ENCODE measurements at places on chromosomes 4 and X.

- DNase-seq: no peak
Measured at GRCh38 chr4:121517241-121517640, 136.4 kb upstream of the QRFPR start.

- DNase-seq: no peak
Measured at GRCh38 chr4:77496457-77496856, 109.2 kb upstream of the CXCL13 start.

DNA sequence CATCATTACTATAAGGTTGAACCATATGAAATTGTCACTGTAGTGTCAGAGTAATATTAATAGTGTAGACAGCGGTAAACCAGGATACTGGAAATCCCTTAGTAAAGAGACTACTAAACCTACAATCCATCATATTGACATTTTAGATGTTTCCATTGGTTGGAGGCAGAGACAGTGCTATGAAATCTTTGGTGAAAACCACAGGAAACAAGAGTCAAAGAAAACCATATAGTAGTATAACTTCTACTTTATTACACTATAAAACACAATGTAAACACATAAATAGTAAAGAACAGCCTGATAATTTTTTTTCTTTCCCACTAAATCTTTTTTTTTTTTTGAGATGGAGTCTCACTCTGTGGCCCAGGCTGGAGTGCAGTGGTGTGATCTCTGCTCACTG is 15.9 kb downstream of the RELL1 start:
- no peak for DNase-seq

- DNase-seq: no peak
Measured at GRCh38 chrX:459611-460010, 72.9 kb upstream of the PPP2R3B start.

DNA sequence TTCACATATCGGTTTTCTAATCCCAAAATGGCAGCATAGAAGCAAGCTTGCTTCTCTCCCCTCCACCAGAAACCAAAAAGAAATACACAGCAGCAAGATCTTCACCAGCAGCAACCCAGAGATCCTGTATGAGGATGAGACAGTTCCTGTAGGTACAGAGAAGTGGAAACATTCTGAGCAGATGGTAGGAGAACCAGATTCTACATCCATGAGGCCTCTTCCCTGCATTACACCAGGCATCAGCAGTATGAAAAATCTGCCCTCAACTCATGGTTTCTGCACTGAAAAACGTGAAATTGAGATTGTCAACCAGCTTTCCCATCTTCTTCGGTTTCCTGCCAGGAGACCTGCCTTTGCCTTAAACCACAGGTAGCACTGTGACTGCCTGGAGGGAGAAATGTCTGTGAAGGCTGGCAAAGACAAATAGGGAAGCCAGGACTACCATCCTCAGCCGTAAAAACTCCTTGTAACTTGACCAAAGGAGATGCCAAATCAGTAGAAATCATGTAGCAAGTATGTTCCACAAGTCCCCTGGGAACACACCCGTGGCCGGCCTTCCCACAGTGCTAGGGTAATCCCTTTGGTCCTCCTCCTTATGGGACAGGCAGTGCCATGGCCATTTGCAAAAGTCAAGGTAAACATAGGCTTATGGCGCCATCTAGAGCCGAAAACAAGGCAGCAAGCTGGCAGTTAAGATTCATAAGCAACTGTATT is 24.0 kb upstream of the MTHFD2L start:
- DNase-seq: no peak

DNA sequence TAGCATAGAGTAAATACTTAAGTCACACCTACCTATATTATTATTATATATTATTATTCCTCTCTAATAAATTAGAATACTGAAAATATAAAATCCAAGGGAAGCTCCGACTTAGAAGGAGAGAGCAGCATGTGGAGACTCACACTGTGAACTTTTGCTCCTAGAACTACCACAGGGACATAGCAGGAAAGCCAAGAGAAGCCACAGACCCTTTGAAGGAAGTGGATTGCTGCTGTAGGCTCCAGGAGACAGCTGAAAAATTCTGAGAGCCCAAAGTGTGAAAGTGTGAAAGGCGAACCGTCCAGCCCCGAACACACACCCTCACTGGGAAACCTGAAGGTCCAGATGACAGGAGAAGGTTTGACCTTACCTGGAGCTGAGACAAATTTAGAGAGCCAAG is 177.0 kb downstream of the FAM13A start:
- DNase-seq: no peak

GRCh38 chr4:44632089-44632488 is 19.3 kb downstream of the YIPF7 start:
- no peak for DNase-seq

DNA sequence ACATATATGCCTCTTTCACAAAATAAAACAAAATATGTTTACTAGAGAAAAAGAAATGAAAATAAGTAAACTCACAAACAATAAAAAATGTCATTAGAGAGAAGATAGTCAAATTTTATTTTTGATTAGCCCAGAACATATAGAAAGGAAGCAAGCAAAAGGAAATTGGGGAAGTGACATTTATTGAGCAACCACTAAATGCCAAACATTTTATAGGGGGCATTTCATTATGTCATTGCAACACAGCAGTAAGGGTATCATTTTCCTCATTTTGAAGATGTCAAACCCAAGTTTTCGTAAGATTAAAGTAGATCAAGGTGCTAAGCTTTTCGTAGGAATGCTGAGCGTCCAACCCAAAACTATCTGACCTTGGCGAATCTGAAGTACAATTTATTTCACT is 1331.5 kb upstream of the PABPC4L start:
- DNase-seq: no peak

DNA sequence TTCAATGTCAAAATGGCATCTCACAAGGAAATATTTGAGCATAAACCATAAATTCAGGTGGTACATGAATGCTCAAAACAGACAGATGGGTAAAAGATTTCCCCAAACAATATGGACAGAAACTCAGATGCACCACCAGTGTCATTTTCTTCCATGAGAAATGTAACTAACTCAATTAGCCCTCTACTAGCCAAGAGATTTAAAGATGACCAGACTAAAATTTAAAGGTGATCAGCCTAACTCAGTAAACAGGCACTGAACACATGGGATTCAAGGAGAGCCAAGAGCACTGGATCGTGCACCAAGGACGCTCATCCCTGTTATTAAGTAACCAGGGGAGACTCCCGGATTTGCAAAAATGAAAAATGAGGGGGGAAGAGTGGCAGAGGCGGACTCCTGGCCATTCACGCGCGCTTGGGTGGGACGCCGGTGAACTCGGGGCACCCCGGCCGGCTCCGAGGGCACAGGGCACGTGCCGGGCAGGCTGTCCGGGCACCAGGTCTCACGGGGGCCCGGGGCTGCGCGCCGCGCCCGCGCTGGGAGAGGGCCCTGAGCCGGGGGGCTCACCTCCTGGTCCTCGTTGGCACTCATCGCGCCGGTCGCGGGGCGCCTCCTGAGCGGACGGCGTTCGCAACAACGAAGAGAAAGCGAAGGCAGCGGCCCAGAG is 490 bp downstream of the RWDD4 start:
- DNase-seq: no peak

GRCh38 chr4:120977435-120977997 is 55.0 kb upstream of the PRDM5 start:
- no peak for DNase-seq

DNA sequence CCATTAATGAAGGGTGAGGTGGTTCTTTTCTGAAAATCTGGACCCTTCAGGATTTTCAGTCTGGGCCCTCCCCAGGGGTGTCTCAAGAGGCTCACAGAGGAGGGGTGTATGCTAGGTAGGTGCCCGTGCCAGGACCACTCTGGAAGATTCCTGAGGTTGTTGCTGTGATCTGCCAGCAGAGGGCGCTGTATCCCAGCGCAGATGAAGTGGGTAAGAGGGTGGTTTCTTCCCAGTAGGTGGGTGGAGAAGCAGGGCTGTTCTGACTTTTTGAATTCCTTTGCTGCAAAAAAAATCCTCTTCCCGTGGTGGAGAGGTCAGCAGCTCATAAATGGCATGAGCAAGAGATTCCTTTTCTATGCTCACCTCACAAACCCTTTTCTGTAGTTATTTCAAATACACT is 51.1 kb downstream of the SCML1 start:
- peak; percentile 15 for DNase-seq

- DNase-seq: no peak
Measured at GRCh38 chr4:184821242-184821641, 4.5 kb downstream of the ACSL1 start.

- DNase-seq: no peak
Measured at GRCh38 chr4:6555519-6555918, 19.5 kb upstream of the MAN2B2 start.

- DNase-seq: no peak
Measured at GRCh38 chrX:13750204-13750603, 15.7 kb downstream of the OFD1 start.

DNA sequence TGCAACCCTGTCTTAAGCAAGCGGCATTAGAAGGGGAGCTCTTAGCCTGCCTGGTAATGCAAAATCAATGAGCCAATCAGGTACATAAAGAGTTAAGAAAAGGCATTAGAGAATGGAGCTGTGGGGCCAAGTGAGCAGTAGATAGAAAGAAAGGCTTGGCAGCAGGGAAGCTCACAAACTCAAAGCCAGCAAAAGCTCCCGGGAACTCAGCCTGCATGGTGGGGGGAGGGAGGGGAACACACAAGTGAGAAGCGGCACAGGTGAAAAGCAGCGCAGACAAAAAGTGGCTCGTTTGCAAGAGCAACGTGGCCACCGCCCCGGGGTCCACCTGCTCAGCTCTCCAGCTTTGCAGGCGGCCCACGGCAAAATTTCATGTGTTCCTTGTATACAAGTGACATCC is 818.5 kb downstream of the FAM133A start:
- DNase-seq: no peak

- DNase-seq: peak; percentile 56
Measured at GRCh38 chrX:154308108-154308946, 12.7 kb downstream of the TKTL1 start.

- no peak for DNase-seq
Measured at GRCh38 chrX:121641560-121641959, 594.1 kb downstream of the GLUD2 start.

- DNase-seq: no peak
Measured at GRCh38 chr4:58961925-58962324, 1851.7 kb upstream of the IGFBP7 start.

GRCh38 chrX:150680974-150681373 is 12.2 kb upstream of the MTMR1 start:
- no peak for DNase-seq

DNA sequence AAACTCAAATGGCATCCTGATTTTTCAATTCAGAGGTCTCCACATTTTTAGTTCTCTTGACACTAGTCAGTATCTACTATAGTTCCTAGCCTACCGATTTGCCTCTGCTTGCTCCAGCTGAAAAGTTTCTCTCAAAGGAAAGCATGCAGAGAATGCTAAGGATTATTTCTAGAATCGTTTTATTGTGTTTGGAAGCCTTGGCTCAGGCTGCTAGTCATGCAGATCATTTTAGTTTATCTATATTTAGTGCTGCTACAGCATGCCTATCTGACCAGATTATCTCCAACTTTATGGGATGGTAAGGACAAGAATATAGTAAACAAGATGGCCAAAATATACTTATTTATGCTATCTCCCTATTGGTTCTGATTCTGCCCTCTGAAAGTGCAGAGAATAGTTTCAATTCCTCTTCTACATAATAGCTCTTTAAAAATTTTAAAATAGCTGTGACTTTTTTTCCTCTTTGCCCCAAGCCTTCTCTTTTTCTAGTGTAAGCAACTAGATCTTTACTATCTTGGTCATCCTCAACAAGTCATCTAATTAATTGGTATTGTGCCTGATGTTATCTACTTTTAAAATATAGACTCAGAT is 15.7 kb upstream of the DRP2 start:
- no peak for DNase-seq

DNA sequence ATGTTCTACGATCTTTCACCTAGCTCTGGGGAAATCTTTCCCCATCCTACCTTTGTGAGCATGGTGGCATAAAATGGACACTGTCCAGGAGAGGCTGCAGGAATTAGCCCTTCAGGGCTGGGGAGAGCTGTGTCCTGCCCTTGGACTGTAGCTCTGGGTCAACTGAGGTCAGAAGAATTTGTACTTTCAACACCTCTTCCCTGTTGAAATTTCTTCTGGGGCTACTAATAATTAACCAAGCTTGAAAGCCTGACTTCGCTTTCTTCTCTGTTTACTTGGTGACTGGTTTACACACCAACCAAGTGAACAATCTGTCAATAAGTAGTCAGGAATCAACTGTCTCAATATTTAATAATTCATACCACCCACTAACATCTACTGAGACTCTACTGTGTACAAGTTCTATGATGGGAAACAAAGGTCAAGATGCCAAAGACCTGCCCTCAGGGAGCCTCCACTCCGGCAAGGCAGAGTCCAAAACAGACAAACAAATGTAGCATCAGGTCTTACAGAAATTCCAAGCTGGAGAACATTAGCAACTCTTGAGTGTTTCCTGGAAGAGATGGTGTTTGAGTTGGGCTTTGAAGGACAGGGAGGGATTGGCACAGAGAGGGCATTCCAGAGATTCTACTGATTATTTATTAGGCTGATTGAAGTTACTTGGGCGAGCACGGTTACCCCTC is 113.1 kb downstream of the ENPP6 start:
- DNase-seq: no peak

- no peak for DNase-seq
Measured at GRCh38 chr4:55574252-55574651, 17.8 kb downstream of the PDCL2 start.

DNA sequence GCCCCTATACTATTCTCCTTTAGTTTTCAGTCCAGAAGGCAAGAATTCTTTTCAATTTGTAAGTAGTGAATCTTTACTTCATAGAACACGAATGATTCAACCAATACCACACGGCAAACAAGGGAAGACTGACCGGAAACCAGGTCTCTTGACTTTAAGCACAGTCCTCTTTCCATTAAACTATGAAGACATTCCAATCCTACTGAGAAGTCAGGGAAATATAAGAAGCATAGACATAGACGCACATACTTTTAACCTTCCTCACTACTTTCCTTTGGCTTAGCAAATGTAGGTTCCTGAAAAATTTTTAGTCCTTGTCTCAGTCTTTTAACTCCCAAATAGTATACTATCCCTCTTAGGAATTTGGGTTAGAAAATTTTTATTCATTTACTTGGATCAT is 9.1 kb downstream of the CHRDL1 start:
- DNase-seq: no peak

Measured in stimulated activated CD4-positive, alpha-beta T cell treated with anti-CD3 and anti-CD28 coated beads, Interleukin-15, amount 100 ng/mL, for 1 hour (primary cell).